ENCODE measurements at places on chromosomes 1 and 21.

GRCh38 chr1:7043191-7043549 is 257.9 kb downstream of the CAMTA1 start:
- no peak for DNase-seq

- peak; percentile 55 for DNase-seq
Measured at GRCh38 chr1:205273551-205273982, 45.8 kb downstream of the TMCC2 start.

DNA sequence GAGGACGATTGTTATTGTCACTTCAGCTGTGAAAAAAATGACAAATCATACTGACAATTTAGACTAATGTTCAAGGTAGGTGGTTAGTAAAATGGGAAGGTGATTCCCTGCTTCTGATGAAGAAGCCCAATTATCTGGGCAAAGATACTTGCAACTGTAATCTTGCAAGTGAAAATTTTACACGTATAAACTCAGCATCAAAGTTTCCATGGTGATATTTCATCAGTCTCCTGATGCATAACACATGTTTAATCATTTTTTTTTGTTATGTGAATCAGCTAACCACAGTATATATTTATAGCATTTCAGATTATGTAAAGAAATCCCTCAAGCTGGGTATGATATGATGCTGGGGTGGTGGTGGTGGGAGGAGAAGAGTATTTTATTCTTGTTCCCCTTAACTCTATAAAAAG is 16.4 kb upstream of the KCNK1 start:
- no peak for DNase-seq

DNA sequence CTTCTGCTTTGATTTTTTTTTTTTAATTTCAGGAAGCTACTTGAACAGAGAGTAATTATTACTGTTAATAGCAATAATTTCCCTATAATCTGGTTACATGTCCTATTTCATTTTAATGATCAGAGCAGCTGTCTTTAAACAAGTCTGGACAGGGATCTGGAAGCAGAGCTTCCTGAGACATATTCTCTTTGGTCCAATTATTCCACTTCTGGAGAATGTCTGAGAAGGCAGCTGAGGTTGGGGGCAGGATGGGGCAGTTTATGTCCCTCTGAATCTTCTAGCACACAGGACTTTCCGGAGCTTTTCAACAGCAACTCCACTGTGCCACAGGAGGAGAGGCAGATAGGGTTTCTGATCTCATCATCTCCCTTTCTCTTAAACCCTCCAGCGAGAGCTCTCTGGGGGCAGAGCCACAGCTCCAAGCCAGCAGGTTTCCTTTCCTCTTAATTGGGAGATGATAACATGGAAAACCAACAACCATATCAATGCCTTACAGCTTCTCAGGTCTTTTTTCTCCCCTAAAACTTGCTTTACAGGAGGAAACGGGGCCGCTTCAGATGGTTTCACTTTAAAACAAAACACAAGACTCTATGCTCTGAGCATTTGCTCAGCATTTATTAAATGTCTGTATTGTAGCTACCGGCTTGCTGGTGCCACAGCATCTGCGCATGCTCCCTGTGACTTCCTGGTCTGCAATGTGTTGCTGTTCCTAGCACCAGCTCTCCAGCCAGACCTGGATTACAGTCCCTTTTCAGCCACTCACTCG is 425.7 kb upstream of the USP24 start:
- peak; percentile 25 for DNase-seq

DNA sequence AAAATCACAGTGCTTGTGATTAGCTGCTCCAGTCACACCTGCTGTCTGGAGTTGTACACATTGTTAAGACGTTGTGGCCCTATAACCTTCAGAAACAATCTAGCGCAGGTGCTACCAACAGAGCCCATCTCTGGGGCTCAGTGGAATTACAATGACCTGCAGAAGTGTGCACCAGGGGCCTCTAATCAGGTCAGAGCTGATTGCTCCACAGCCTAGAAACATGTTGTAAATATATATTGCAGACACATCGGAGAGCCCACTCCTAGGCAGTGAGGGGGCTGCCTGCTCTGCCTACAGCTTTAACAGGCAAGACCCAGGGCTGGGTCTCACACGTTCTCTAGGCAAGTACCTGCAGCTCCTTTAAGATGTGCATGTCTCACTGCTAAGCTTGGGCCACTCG is 302.0 kb downstream of the SIPA1L2 start:
- no peak for DNase-seq

DNA sequence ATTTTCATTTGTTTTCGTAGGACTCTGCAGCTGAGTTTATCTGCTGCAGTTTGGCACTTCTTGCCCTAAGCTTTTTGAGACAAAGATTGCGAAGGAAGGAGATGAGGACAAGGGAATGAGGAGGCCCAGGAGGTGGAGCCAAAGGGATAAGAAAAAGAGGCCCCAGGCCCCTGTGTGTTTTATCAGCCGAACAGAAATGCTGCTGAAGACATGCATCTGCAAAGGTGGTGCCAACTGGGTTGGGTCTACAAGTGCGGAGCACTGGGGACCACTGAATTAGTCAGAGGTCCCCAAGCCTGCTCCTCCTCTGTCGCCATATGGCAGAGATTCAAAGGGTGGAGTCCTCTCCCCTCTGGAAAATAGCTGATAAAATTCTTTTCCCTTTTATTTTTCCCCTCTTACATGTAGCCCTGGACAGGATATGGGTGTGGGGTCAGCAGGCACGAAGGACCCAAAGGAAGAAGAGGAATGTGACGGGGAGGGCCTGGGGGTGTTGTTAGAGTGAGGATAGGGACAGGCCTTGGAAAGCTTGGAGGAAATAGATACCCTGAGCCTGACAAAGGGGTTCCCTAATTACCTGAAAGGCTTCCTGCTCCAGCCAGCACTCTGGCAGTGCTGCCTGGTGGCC is 2.7 kb downstream of the CD34 start:
- DNase-seq = peak; percentile 25

DNA sequence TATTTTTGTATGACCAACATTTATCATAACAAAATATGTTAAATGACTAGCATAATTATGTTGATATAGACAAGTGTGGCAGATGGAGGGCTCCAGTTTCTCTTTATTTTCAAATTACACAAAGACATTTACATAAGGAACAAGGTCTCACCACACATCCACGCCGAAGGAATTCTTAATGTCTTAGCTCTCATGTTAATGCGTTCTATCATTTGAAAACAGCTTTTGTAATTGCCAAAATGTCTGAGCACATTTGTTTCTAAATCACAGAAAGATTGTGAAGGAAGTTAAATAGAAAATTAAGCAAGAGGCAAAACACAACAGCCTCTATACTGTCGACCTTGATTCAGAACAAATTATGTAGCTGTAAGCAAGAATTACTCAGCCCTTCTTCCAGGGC is 223.0 kb upstream of the NR5A2 start:
- DNase-seq = no peak

GRCh38 chr1:169098380-169098779 is 8.1 kb upstream of the ATP1B1 start:
- no peak for DNase-seq

DNA sequence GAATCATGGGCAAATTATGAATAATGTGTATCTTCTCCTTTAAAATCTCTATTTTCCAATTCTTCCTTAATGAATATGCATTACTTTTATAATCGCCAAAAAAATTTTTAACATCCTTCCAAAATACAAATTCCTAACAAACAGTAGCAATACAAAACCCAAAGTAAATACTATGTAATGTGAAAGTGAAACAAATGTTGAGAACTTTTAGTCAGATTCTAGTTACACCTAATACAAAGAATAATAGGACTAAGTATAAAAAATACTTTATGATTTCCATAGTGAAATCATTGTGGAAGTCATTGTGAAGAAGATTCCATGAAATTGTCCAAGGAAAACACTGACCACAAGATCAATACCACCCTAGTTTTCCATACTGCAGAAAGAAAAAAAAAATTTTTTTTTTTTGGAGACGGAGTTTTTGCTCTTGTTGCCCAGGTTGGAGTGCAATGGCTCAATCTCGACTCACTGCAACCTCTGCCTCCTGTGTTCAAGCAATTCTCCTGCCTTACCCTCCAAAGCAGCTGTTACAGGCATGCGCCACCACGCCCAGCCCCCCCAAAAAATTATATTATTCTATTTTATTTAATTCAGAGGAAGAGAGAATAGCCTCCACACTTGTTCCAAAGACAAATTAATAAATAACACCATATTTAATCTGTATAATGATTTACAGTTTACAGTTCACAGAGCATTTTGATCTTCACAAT is 11.8 kb downstream of the TESK2 start:
- DNase-seq = no peak

- no peak for DNase-seq
Measured at GRCh38 chr21:45992301-45993209, 11.0 kb downstream of the COL6A1 start.

- DNase-seq = no peak
Measured at GRCh38 chr1:198669023-198669698, 30.3 kb downstream of the PTPRC start.

DNA sequence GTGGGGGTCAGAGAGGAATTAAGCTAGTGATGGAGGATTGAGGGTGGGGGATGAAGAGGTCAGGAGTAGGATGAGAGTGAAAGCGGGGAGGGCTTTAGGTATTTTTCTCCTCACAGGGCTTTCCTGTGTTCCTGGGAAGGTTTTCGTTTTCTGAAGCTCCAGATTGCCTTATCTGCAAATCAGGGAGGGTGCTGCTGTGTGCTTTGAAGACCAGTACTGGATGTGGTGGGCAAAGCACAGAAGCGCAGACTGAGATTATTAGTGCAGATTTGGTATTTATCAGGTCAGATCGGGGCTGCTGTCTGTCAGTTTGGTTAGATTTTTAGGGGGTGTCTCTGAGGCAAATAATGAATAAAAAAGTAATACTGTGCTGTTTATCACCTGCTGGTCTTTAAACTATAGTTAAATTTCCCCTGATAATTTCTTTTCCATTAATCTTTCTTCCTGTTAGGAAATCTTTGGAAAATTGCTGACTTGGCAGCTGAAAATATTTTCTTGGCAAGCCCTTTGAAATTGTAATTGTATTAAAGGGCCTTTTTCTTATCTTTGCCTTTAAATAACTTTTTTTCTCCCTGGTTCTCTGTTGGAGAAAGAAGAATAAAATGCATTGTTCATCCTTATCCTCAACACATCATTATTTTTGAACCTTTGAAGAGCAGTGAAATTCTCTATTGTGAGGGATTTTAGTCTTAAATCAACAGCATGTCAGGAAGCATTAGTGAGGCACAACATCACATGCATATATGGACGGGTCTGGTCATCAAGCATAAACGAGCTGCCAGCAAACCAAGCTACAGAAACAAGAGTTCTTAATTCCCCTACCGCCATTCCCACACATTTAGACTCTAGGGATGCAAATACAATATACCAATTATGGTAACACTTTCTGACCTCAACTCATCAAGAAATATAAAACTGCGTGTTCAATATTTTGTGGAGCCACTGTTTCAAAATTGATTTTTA is 139.6 kb downstream of the S1PR1 start:
- no peak for DNase-seq

GRCh38 chr1:55333461-55333860 is 118.3 kb upstream of the USP24 start:
- DNase-seq = no peak

DNA sequence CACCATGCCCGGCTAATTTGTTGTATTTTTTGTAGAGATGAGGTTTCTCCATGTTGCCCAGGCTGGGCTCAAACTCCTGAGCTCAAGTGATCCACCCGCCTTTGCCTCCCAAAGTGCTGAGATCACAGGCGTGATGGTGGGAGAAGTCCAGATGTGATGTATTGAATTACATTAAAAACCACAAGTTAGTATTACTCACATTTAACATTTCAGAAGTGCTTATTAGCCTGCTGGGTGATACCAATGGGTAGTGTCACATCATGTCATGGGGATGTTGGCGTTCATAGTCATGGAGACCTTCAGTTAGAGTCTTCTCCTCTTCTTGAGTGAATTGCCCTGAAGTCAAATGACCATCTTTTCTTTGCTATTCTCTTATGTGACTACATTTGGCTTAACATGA is 63.6 kb upstream of the VAMP3 start:
- no peak for DNase-seq

DNA sequence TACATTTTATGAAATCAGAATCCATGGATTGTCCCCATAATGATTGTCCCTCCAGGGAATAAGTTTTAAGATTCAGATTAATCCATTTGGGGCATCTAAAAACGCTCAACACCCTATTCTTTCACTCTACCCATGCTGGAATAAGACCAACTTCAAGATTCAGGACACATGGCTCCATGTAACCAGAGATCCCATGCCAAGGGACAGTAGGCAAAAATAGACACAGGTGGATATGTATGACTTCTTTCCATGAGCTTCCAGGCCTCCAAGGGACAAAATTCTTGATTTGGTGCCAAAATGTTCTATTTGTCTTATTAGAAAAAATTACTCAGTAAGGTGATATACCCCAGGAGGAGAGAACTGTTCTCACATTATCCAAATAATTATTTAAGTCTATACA is 178.8 kb downstream of the NRIP1 start:
- DNase-seq = no peak

DNA sequence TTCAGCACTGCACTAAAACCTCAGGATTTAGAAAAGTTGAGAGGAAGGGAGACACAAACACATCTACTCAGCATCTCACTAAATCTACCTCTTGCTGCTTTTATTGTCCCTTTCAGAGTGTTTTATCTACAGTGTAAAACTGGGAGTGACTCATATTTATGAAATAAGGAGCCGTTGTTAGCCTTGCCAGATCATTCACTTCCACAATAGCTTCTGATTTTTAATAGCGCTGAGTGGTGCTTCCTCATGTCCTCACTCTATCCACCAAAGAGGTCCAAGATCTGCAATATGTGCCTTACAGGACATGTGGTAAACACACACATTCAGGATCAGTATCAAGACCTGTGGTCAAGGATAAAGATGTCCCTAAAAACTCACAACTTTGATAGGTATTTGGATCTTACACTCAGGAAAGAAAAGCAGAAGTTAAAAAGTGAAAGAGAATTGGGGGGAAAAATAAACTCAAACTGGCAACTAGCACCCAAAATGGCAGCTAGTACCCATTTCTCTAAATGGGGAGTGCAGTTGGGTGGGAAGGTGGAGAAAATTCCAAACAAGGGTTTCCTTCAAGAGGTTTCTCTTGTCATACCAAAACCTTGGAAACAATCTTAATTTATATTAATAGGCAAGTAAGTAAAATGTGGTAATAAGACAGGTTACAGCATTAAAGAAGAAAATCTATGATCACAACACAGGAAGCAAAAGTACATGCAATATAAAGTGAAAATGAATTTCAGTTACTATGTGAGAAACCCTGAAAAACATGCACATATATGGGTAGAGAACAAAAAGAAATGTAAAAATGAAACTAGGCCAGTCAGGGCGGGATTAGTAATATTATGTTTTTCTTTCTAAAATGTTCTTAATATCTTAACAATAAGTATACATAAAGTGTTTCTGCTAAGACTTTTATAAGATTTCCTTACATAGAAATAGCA is 15.9 kb downstream of the DUSP10 start:
- no peak for DNase-seq

Measured in bone marrow (tissue), 2 donors.